ENCODE measurements at places on chromosomes 2 and 18.
A peak's percentile ranks its signal among the peaks of the same experiment; 100 is the strongest.

DNA sequence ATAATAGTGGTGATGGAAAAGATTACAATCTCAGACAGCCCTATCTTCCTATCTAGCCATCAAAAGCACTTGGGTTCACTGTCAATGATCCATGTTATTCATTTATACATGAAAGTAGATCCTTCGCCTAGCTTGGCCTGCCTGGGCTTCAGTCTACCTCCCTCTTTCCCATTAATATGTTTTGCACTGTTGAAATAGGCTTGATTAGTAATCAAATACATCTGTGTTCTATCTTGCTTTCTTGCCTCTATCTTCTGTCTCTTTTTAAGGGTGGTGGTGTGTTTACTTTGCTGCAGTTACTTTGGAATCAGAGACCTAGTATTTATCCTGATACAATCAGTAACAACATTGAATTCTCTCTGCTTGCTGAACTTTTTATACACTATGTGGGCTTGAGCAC is 521.2 kb downstream of the TNS1 start:
- H3K4me1 ChIP-seq, result no peaks in the 10 kb centered on the region
- no peak overlapping the region for H3K27ac ChIP-seq
- no peaks in the 10 kb centered on the region for H3K36me3 ChIP-seq
- H3K4me3 ChIP-seq, result no peak overlapping the region
- no peak for DNase-seq
- no peaks in the 10 kb centered on the region for H3K27me3 ChIP-seq

GRCh38 chr2:239908308-239908707 is 116.8 kb downstream of the NDUFA10 start:
- no peaks in the 10 kb centered on the region for H3K36me3 ChIP-seq
- DNase-seq, result no peak
- H3K27me3 ChIP-seq, result no peaks in the 10 kb centered on the region
- no peaks in the 10 kb centered on the region for H3K4me1 ChIP-seq
- H3K4me3 ChIP-seq, result no peak overlapping the region
- no peak overlapping the region for H3K27ac ChIP-seq

GRCh38 chr2:100208141-100208770 is 65.9 kb upstream of the AFF3 start:
- H3K36me3 ChIP-seq, result no peaks in the 10 kb centered on the region
- H3K4me3 ChIP-seq, result no peak overlapping the region
- H3K27me3 ChIP-seq, result 0 out of 2 replicates have a peak, but pooled peaks cover 3% of the 10 kb centered on the region
- H3K27ac ChIP-seq, result no peak overlapping the region

DNA sequence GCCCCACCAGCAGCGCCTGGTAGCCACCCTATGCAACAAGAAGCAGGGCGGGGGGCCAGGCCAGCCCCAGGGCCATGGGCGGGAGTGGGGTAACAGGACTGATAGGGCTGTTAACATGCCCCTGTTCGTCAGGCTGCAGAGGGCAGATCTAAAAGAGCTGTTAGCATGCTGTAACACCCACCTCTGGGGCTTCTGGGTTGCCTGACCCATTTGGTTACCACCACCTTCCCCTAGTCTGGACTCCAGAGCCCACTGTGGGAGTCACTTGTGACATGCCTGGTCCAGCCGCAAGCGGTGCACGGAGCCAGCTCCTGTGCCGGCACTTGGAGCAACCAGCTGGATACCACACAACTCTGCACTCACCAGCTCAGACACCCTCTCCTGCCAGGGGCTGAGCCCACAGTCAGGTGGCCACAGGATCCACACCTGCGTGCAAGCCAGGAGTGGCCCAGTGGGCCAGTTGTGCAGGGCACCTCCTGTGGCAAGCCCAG is 2.1 kb downstream of the METTL8 start:
- H3K4me3 ChIP-seq, result no peak overlapping the region
- peaks cover 8% of the 10 kb centered on the region for H3K36me3 ChIP-seq
- 0 out of 2 replicates have a peak, but pooled peaks cover 7% of the 10 kb centered on the region for H3K4me1 ChIP-seq
- no peaks in the 10 kb centered on the region for H3K27me3 ChIP-seq

- peak; percentile 37 for DNase-seq
- no peaks in the 10 kb centered on the region for H3K27me3 ChIP-seq
- H3K4me3 ChIP-seq, result peak overlapping the region; percentile 64
Observed at GRCh38 chr18:65751155-65752085, 608 bp downstream of the CDH7 start.

DNA sequence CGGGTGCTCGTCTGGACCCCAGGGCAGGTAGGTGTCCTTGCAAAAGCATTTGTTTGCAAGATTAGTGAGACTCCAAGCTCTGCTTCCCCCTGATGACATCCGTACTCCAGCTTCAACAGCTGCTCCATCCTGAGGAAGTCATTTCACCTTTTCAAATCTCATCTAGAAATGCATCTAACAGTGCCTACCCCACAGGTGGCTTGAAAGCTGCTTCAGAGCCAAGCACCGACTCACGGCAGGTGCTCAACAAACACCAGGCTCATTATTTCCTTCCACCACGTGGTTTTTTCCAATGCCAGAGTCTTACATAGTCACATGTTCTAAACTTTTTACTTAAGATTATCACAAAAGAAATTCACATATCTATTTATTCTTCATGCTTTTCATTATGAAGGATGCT is 31.9 kb downstream of the CNGA3 start:
- peaks cover 40% of the 10 kb centered on the region for H3K4me1 ChIP-seq
- no peak for DNase-seq
- no peaks in the 10 kb centered on the region for H3K36me3 ChIP-seq
- H3K27me3 ChIP-seq, result no peaks in the 10 kb centered on the region
- no peak overlapping the region for H3K4me3 ChIP-seq
- peak overlapping the region; percentile 40 for H3K27ac ChIP-seq

DNA sequence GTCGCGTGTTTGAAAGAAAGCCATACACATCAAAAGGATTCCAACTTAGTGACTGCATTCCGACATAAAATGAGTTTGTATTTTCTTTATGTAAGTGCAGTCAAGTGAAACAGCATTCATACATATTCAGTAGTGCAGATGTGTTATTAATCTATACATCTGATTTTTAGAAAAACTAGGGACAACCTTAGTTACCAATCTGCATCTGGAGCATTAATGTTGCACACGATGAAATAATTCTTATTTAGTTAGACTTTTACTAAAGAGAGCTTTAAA is 1.9 kb downstream of the GORASP2 start:
- H3K27ac ChIP-seq, result no peak overlapping the region
- peaks cover 22% of the 10 kb centered on the region for H3K36me3 ChIP-seq
- H3K4me3 ChIP-seq, result peak overlapping the region; percentile 95
- no peaks in the 10 kb centered on the region for H3K27me3 ChIP-seq
- peaks cover 12% of the 10 kb centered on the region for H3K4me1 ChIP-seq

DNA sequence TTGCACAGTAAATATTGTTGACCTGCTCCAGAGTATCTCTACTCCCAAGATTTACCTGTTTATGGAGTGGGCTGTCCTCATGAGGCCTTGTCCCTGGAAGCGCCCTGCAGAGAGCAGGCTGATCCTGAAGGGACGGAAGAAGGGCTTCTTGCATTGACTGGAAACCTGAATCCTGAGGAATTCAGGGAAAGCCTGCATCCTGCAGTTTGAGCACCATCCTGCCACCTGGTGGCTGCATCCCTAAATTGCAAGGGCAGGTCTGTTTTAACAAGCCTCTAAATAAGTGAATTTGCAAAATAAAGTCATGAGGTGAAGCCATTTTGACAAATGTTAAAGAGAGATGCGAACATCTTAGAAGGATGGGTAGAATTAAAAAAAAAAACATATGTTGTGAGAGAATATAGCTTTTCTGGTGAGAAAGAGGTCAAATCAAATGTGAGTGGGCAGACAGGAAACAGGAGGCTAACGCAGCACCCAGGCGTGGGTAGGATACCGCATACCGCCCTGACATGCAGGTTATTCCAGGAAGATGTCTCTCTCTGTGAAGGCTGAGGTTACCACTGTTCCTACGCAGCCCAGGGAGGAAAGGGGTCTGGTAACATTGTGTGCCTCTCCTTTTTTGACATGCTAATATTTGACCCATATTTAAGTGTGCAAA is 754.9 kb downstream of the RNF144A start:
- no peaks in the 10 kb centered on the region for H3K4me1 ChIP-seq
- H3K36me3 ChIP-seq, result no peaks in the 10 kb centered on the region
- peak; percentile 80 for DNase-seq
- H3K27ac ChIP-seq, result no peak overlapping the region

- H3K4me3 ChIP-seq, result no peak overlapping the region
- no peak overlapping the region for H3K27ac ChIP-seq
- no peak for DNase-seq
- no peaks in the 10 kb centered on the region for H3K36me3 ChIP-seq
- H3K4me1 ChIP-seq, result peaks cover 16% of the 10 kb centered on the region
- no peaks in the 10 kb centered on the region for H3K27me3 ChIP-seq
Observed at GRCh38 chr2:163081754-163082153, 243.2 kb upstream of the KCNH7 start.

DNA sequence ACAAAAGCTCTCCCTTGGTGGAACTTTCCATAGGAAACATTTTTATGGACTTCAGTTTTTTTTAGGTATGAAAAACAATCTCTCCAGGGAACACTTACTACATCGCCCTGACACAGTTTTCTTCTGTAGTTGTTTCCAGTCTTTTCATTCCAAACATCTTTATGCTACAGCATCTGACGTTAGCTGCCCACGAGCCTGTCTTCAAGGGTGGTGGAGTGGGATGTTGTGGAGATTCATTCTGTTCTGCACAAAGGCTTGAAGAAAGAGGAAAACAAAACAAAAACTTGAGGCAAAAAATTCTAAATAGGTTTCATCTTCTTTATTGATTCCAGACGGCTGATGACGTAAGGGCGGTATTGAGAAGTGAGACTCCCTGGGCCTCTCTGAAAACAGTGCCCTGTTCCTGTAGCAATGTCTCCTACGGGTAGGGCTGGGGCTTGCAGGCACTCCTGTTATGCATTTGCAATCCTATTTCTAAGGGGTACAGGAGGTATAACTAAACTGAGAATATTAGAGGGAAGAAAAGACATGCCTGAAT is 375.0 kb downstream of the RNF144A start:
- H3K4me1 ChIP-seq, result no peaks in the 10 kb centered on the region
- no peak overlapping the region for H3K27ac ChIP-seq
- H3K4me3 ChIP-seq, result no peak overlapping the region
- no peaks in the 10 kb centered on the region for H3K27me3 ChIP-seq
- no peak for DNase-seq
- H3K36me3 ChIP-seq, result no peaks in the 10 kb centered on the region

GRCh38 chr2:88190808-88191721 is 20.9 kb downstream of the THNSL2 start:
- H3K36me3 ChIP-seq, result no peaks in the 10 kb centered on the region
- DNase-seq, result peak; percentile 59
- no peaks in the 10 kb centered on the region for H3K4me1 ChIP-seq
- H3K27ac ChIP-seq, result no peak overlapping the region

GRCh38 chr2:144085016-144085415 is 434.9 kb downstream of the ZEB2 start:
- H3K27ac ChIP-seq, result no peak overlapping the region
- no peak for DNase-seq
- no peak overlapping the region for H3K4me3 ChIP-seq
- no peaks in the 10 kb centered on the region for H3K27me3 ChIP-seq
- no peaks in the 10 kb centered on the region for H3K36me3 ChIP-seq
- H3K4me1 ChIP-seq, result peaks cover 2% of the 10 kb centered on the region
